ENCODE measurements at places on chromosomes 2 and 18. TPM values are rescaled to one million over a fixed set of nuclear protein-coding genes. Genes with fewer than 3 reads are reported as not detected.

The LANCL1 gene
- 88.4 TPM for polyA plus RNA-seq

The DGUOK gene
- polyA plus RNA-seq = 66.3 TPM

The FECH gene
- 40.2 TPM for polyA plus RNA-seq

The APLF gene
- 4.8 TPM for polyA plus RNA-seq

The C2orf72 gene
- polyA plus RNA-seq = 4.0 TPM

The VAPA gene
- 262 TPM for polyA plus RNA-seq

The FOXD4L1 gene
- polyA plus RNA-seq = 0.60 TPM

Measured in left kidney (tissue), 8 donors.